ENCODE measurements at places on chromosomes 13 and 19.

GRCh38 chr13:77374786-77375185 is 47.9 kb upstream of the MYCBP2 start:
- no peak for DNase-seq

DNA sequence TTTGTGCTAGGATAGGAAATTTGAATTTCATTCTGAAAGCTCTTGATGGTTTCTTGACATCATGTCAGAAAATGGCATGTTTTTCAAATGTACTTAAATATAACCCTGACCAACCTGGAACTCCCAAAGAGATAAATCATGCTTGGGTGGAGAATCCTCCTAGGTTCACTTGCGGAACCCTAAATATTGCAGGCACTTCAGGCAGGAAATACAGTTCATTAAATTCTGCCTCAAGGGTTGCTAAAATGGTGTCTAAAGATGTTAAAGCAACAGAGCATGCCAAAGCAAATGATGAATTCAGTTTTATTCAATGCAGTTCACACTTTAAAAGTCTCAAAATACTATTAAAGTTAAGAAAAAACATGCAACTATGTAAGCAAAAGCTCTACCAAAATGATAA is 415.9 kb downstream of the SLITRK6 start:
- no peak for DNase-seq

GRCh38 chr19:1244693-1245451 is 3.3 kb downstream of the ATP5F1D start:
- no peak for DNase-seq

- DNase-seq, result no peak
Measured at GRCh38 chr13:61415058-61415721, 459 bp downstream of the PCDH20 start.

GRCh38 chr13:47556703-47557102 is 444.4 kb downstream of the SUCLA2 start:
- DNase-seq, result no peak
